ENCODE measurements at places on chromosomes 13 and 19.
A peak's percentile ranks its signal among the peaks of the same experiment; 100 is the strongest.

DNA sequence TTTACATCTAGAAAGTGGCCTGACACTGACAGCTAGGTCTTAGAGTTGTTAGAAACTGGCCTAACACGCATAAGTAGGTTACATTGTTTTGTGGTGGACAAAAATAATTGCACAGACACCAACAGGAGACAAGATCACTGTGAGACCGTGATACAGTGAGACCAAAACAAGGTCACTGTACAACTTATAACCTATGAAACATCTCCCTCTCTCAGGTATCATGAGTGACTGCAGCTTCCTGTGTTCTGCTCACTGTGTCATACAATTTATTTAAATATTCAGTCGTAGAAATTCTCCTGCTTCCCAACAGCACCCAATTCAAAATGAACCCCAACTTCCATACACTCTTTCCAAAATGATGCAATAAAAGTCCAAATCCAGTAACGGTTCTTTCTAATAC lies 2165.2 kb downstream of the PCDH9 start:
- DNase-seq: no peak

DNA sequence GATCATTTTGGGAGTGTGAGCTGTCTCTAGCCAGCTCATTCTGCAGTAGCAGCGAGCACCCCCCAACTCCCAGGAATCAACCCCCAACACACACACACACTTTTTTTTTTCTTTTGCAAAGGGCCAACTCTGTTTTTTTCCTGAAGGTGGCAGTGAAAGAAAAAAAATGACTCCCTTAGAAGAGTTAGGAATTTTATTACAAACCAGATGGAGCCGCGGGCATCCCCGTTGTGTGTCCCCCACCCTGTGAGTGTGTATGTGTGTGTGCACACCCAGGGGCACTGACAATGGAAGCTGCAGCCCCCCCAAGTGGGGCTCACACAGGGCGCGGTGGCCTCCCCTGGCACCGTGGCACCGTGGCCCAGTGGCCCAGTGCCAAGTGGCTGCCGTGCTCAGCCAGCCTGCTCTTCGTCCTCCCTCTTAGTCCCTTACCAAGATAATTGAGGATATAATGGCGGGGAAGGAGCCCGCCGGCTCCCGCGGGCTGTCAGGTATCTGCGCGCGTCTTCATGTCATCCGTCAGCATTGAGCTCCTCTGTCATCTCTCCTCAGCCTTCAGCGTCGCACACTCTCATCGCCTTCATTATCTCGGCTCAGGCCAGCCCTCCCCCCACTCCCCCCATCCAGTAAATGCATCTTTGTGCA lies 314.1 kb downstream of the ZNF536 start:
- no peak for DNase-seq

- no peak for DNase-seq
These were observed 30.2 kb upstream of the SLC15A1 start for GRCh38 chr13:98782654-98783053.

- DNase-seq: no peak
These were observed 345 bp downstream of the ZNF257 start for GRCh38 chr19:22052644-22053013.

DNA sequence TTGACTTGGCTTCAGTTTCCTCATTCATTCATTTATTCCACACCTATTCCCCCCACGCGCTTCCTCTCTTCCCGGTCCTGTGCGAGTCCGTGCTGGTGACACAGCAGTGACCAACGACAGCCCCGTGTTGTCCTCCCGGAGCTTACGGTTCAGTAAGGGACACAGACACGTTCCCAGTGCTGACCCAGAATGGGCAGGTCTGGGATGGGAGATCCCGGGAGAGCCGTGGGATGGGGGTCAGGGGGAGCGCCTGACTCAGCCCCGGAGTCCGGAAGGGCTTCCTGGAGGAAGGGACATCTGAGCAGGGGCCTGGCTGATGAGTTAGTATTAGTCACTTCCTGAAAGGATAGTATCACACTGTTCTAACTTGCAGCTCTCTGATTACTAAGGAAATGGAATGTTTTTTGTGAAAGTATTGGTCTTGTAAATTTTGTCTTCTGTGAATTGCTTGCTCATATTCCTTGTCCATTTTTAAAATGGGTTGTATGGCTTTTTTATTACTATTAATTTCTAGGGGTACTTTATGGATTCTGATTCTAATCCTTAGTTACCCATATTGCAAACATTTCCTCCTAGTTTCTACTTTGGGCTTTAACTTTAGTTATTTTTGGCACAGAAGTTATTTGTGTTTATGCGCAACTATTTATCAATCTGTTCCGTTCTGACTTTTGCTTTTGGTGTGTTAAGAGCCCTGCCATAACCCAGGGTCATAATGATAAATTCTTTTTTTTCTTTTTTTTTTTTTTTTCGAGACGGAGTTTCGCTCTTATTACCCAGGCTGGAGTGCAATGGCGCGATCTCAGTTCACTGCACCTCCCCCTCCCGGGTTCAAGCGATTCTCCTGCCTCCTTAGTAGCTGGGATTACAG lies 708 bp upstream of the ERCC1 start:
- no peak for DNase-seq

- peak; percentile 78 for DNase-seq
These were observed 2.2 kb upstream of the CEACAM6 start for GRCh38 chr19:41753159-41753558.

- no peak for DNase-seq
These were observed 5.4 kb upstream of the GAS6 start for GRCh38 chr13:113869263-113869662.

DNA sequence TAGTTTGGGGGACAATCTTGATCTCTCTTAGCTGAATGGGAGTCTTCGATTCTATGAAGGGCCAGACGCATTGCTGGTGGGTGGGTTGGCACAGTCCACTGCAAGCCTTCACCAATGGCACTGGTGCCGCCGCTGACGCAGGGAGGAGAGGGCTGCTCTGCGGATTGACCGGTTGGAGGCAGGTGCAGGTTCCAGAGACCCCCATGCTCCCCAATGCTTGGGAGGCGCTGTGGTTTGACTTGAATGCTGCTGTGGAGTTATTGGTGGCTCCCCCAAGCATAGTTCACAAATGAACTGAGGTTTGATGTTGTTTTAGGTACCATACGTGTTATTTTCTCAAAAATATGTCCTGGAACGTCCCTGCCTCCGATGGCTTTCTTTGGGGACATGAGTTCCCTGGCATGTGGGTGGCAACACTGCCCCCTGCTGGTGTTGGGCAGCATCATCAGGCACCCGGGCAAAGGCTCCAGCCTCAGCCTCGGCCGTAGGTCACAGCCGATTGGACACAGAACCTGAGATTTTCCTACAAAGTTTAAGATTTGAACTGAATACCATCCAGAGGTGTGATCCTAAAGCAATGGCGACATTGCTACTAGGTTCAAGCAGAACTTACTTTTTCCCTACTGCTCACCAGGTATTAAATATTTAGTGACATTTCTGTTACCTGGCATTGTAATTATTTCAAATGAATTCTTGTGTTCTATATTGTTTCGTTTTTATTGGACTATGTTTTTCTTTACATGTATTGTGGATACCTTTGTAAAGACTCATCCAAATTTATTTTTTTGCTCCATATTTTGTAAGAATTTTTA lies 95.5 kb downstream of the ANKRD10 start:
- peak; percentile 72 for DNase-seq

GRCh38 chr13:93882086-93882651 lies 597.3 kb downstream of the DCT start:
- no peak for DNase-seq

- no peak for DNase-seq
These were observed 44.0 kb downstream of the MIPEP start for GRCh38 chr13:23845105-23845725.

- no peak for DNase-seq
These were observed 16.8 kb downstream of the MEIS3 start for GRCh38 chr19:47402504-47402903.

- no peak for DNase-seq
These were observed 22.1 kb downstream of the SPART start for GRCh38 chr13:36323951-36324566.

DNA sequence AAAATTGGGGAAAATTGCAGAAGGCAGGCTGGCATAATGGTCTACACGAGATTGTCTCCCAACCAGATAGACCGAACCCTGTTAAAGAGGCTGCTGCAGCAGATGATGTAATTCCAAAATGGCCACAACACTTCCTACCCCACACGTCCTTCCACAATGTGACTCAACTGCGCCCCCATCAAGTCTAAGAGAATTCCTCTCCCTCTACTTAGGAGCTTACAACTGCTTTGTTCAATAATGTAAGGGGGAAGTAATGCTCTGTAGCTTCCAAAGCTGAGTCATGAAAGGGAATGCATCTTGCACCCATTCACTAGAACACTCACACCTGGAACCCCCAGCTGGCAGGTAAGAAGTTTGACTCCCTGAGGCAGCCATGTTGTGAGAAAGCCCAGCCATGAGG lies 117.8 kb upstream of the IRS2 start:
- no peak for DNase-seq
